ENCODE measurements at places on chromosomes 6 and 20. TPM values are rescaled to one million over a fixed set of nuclear protein-coding genes. Genes with fewer than 3 reads are reported as not detected.

Gene MYH7B
- 0.33 TPM for total RNA-seq

Gene DNAH8
- 0.12 TPM for total RNA-seq

Gene CHRNA4
- not detected for total RNA-seq

Gene SLC22A1
- total RNA-seq = 0.77 TPM

Gene RCAN2
- 1.5 TPM for total RNA-seq

Gene BCL2L1
- total RNA-seq = 56.2 TPM

Gene LBP
- not detected for total RNA-seq

Gene POPDC3
- 23.6 TPM for total RNA-seq

All from uterine smooth muscle cell (primary cell).